Fibroblast of skin of scalp (primary cell): ENCODE measurements at places on chromosomes 3 and 15.

DNA sequence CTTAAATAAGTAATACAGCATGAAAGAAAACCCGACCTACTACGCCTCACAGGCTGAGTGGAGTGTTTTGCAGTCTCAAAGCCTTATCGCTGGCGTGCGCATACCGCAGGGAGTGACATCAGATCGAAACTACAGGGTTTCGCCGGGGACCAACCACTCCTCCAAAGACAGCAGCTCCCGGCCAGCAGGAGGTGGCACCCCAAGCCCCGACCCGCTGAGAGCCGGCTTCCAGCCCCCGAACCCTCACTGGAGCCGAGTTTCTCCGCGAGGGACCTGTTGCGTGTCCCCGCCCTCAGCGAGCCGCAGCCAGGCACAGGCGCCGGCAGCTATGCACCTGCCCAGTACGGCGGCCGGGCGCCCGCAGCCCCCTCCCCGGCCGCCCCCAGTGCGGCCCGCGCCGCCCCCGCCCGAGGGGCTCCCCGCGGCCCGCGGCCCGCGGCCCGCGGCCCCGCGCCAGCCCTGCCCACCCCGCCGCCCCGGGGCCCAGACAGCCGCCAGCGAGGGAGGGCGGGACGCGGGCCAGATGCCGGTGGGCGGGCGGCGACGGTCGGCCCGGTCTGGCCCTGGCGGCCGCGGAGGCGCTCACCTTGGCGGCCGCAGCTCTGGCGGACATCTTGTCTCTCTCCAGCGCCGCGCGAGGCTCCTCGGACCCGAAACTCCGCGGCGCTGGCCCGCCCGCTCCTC is 710 bp downstream of the TJP1 start:
- DNase-seq, result peak; percentile 79

- no peak for DNase-seq
These were observed 3.4 kb upstream of the MEIS2 start for GRCh38 chr15:37103475-37104423.

DNA sequence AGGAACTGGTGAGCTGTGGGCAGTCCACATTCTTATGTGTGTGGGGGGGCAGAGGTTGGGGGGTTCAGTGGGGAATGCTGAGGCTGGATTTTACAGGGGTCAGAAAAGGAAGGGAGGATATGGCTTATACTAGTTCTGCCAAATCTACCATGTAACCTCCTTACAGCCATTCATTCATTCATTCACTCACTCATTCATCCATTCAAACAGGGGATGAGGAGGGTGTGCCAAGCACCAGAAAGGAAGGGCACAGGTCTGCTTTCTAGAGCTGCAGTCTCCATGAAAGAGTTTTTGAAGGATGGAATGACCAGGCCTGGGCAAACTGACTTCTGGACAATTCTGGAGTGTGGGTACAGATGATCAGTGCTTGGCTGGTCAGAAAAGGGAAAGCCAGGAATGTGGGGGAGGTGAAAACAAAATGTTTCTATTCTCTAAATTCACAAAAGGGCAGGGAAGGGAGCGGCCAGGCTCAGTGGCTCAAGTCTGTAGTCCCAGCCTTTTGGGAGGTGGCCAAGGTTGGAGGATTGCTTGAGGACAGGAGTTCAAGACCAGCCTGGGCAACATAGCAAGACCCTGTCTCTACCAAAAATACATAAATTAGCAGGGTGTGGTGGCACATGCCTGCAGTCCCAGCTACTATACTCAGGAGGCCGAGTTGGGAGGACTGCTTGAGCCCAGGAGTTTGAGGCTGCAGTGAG is 49.2 kb upstream of the C15orf39 start:
- DNase-seq, result no peak

GRCh38 chr15:70357453-70357852 is 259.7 kb upstream of the TLE3 start:
- no peak for DNase-seq

DNA sequence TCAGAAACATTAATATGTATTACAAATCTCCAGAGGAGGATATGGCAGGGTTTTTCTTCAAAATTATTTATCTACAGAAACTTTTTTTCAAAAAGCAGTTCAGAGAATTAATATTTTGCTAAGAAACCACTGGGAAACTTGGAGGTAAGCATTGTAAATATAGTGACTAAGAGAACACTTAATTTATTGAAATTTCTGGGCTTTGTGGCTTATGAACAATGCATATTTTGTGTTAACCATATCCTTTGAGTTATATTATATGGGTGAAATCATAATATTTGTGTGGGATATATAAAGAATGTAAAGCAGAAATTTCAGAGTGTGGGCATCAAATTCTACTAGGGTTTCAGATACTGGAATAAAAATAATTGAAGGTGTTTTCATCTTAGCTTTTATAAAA is 1059.2 kb downstream of the ZPLD1 start:
- DNase-seq, result peak; percentile 65

DNA sequence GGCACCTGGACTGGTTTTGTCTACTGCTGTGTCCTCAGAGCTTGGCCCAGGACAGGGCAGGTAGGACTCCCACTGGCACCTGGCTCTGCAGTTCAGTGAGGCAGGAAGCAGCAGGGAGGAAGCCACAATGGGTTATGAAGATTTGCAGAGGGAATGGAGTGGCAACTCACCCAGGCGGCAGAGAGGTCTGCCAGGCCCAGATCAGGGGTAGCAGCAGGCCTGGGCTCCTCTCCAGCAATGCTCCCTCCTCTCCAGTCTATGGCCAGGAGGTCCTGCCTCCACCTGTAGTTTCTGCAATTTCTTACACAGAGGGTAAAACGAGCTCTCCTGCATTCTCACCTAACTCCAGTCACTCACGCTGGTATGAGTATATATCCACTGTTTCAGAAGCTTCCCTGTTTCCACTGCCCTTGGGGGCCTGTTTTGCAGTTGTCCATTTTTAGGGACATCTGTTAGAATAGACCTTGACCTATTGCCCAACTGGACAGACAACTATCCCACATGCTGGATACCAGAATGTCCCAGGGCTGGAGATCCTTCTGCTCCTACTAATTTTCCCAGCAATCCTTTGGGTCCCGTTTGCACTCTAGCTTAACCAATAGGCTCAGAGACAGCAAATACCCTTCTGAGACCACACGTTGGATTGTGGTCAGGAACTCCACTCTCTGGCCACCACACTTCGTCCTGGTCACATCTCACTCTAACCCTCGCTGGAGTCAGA is 35.2 kb downstream of the HMCES start:
- DNase-seq, result peak; percentile 36

GRCh38 chr15:49898097-49898496 is 220.9 kb downstream of the ATP8B4 start:
- no peak for DNase-seq

DNA sequence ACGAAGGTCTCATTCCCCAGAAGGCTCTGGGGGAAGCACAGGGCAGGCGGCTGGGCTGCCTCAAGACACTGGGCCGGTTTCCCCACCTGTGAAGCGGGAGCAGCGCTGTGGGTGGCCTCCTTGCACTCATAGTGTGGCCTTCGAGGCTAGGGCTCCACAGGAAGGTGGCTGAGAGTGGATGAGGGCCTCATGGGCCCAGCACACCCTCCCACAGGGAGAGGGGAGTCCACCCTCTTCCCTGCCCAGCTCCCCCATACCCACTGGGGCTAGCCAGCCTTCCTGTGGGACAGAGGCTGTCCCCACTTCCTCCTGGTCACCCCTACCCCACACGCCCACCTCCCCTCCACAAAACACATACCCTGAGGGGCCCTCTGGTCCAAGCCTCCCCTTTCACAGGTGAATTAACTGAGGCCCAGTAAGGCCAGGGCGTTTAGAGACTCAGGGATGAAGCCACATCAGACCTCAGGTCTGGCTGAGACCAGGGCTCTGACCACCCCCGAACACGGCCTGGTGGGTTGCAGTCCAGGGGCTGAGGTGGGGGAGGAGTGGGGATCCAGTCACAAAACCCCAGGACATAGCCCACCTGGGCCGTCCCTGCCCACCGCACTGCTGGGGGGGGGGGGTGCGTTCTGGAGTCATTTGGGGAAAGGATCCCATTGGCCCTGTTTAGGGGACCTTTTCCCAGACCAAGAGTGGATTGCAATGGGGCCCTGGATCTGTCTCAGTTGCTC is 1.1 kb downstream of the ANPEP start:
- DNase-seq, result no peak

- no peak for DNase-seq
These were observed 7.4 kb upstream of the CCK start for GRCh38 chr3:42273361-42273760.
